ENCODE measurements at places on chromosomes 2 and 18.

- no peak for DNase-seq
Measured at GRCh38 chr2:190670182-190670946, 21.5 kb downstream of the NAB1 start.

GRCh38 chr2:37632310-37632709 lies 39.1 kb downstream of the CDC42EP3 start:
- no peak for DNase-seq

DNA sequence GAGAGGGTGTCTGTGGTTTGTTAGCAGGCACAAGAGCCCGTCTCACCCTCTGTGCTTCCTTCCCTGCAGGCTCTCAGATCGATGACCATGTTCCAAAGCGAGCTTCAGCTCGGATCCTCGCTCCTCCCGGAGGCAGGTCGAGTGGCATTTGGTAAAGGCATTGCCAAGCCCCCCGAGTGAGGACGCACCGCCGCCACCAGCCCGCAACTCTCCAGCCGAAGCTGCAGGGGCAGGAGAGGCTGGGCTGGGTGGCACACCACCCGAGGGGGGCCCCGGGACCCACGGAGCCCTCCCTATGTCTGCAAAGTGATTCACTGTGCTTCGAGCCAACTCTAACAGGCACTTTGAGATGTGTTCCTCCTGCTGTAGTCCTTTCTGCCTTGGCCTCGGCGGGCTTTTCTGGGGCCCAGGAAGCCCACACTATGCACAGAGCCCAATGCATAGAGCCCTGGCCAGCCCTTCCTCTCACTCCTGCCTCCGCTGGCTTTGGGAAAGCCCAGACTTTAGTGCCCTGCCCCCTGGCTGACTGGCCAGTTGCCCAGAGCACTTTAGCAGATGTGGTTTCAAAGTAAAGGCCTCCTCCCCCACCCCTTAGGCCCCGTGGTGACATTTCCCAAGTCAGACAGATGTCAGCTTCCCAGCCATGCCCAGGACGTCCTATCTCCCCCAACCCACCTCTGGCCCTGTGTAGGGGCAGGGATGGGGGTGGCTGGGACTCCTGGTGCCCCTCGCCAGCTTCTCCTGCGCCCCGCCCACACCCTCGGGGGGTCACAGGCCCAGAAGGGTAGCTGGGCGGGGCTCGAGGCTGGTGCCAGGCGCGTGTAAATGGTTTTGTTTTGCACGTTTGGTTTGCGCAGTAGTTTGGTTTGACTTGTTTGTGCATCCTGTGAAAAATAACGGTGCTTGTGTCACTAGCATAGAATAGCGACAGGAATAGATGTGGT lies 23.3 kb upstream of the MAPRE3 start:
- DNase-seq = peak; percentile 12

- no peak for DNase-seq
Measured at GRCh38 chr18:79877163-79878091, 74.0 kb downstream of the SLC66A2 start.

DNA sequence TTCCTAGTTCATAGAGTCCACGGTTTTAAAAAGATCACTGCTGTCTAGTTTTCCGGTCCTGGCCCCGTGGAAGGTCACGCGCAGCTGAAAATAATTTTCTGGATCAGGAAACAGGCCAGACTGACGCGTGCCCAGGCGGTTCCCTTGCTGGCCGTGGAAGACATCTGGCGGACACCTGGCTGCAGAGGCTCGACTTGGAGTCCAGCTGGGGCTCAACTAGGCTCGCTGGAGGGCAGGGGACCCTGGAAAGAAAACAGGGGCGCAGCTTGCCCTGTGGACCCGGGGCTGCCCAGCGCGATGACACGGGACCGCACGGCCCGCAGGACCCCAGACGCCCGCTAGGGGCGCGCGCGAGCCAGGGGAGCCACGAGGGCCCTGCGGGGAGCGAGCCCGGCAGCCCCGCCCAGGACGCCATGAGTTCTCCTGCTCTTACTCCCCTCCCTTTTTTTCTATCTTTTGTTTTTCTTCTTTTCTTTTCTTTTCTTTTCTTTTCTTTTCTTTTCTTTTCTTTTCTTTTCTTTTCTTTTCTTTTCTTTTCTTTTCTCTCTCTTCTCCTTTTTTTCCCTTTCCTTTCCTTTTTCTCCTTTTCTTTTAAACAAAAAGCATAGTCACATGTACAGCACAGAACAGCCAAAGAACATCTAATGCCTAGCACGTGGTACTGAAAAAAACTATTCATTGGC lies 43.2 kb upstream of the UBE2F start:
- no peak for DNase-seq

Data from NCI-H226 (cell line).